Uterus (tissue), 4 donors: ENCODE measurements at places on chromosomes 1 and 21. TPM values are rescaled to one million over a fixed set of nuclear protein-coding genes. Genes with fewer than 3 reads are reported as not detected.

GRCh38 chr21:28152732-28153131, 839.9 kb downstream of the LTN1 start:
- no peak overlapping the region for H3K4me3 ChIP-seq
- no peaks in the 10 kb centered on the region for H3K36me3 ChIP-seq
- no peaks in the 10 kb centered on the region for H3K27me3 ChIP-seq
- H3K27ac ChIP-seq: no peak overlapping the region

GRCh38 chr1:153614906-153615305, 1.2 kb downstream of the S100A14 start:
- no peaks in the 10 kb centered on the region for H3K36me3 ChIP-seq
- H3K27me3 ChIP-seq: no peaks in the 10 kb centered on the region
- H3K27ac ChIP-seq: no peak overlapping the region
- H3K4me1 ChIP-seq: peaks cover 6% of the 10 kb centered on the region

- H3K36me3 ChIP-seq: no peaks in the 10 kb centered on the region
- H3K27ac ChIP-seq: no peak overlapping the region
- DNase-seq: no peak
- H3K27me3 ChIP-seq: no peaks in the 10 kb centered on the region
- H3K4me3 ChIP-seq: no peak overlapping the region
Measured at GRCh38 chr1:17852383-17852782, 97.2 kb downstream of the ACTL8 start.

DNA sequence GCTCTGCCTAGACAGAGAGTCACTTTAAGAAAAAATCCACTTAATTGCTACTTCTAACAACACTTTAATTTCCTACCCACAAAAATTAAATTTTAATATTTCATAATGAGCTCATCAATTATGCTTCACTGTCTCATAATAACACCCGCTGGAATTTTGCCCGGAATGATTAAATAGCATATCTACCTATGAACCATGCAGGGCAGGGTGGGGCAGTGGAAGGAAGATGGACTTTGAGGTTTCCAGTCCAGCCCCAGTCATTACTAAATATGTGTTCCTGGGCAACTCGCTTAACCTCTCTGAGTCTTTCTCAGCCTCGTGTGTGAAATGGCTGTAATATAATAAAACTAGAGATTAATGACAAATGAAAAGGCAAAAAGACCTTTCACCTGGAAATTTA, 32.8 kb upstream of the SLC45A1 start:
- no peaks in the 10 kb centered on the region for H3K36me3 ChIP-seq
- H3K27me3 ChIP-seq: no peaks in the 10 kb centered on the region
- H3K27ac ChIP-seq: no peak overlapping the region
- H3K4me1 ChIP-seq: no peaks in the 10 kb centered on the region

DNA sequence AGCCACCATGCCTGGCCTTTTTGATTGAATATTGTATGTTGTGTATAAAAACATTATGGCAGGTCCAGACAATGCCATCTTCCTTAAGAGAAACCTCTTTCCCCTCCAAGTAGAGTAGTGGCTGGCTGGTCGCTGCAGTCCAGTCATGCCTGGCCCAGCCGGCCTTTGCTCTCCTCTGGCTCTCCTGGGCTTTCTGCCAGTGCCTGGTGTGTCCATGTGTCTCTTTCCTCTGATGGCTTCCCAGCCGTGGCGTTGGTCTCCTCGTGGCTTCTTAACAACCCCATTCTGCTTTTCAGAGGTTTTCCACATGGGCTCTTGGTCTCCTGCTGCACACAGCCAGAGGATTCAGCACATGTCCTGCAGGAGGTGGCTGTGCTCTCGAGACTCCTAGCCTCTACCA, 58.7 kb downstream of the DIP2A start:
- H3K27ac ChIP-seq: no peak overlapping the region
- H3K4me1 ChIP-seq: no peaks in the 10 kb centered on the region
- no peak for DNase-seq
- H3K36me3 ChIP-seq: no peaks in the 10 kb centered on the region
- no peaks in the 10 kb centered on the region for H3K27me3 ChIP-seq

DNA sequence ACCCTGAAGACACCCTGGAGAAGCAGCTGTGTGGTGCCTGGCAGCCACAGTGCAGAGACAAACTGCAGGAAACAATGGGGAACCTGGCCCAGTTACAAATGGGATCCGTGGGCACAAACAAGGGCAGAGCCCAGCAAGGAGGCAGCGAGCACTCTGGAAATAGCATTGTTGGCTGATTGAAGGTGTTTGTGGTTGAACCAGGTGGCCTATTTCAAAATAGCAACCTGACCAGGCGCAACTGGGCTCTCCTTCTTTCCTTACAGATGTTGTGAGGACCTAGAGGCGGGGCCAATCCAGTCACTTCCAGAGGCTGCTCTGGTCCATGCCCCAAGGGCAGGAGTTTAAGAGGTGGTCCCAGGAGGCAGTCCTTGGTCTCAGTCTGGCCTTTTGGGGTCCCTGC, 21.7 kb upstream of the ZBTB21 start:
- H3K27me3 ChIP-seq: no peaks in the 10 kb centered on the region
- H3K4me3 ChIP-seq: no peak overlapping the region
- no peak for DNase-seq
- H3K36me3 ChIP-seq: no peaks in the 10 kb centered on the region
- no peaks in the 10 kb centered on the region for H3K4me1 ChIP-seq

The CPLANE2 gene
- 5.1 TPM for total RNA-seq
